ENCODE measurements at places on chromosomes 5 and 9. TPM values are rescaled to one million over a fixed set of nuclear protein-coding genes. Genes with fewer than 3 reads are reported as not detected.
A peak's percentile ranks its signal among the peaks of the same experiment; 100 is the strongest.

DNA sequence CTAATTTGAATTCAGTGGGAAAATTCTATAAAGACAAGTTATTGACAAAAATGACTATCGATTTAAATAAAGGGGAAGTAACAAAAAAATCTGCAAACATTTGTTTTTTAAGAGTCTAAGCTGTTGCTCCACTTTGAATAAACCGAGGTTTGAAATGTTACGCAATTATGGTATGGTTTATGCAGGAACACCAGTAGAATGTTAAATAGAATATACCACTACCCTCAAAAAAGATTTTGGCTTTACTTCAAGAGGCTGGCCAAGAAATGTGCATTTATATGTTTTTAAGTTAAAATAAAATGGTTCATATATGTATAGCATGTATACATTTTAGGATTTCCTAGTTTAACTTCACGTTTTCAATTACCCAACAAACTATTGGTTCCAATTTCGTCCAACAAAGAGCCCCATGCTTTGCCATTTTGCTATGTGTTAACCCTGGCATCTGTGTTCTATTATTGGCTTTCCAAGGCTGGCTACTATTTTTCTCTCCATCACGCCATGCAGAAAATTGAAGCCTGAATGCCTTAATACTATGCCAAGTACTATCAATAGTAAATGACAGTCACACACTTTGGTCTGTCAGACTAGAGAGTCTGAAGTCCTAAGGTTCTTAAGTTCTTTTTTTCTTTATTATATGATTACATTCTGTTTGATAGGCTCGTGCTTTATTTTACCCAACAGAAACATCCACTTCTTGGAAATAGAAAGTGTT lies 171.2 kb downstream of the BRINP1 start:
- H3K4me3 ChIP-seq, result no peak overlapping the region
- H3K27me3 ChIP-seq, result no peaks in the 10 kb centered on the region
- H3K27ac ChIP-seq, result no peak overlapping the region
- H3K36me3 ChIP-seq, result no peaks in the 10 kb centered on the region
- DNase-seq, result no peak

Gene SLCO6A1
- total RNA-seq, result not detected

Gene CAVIN4
- total RNA-seq, result 0.09 TPM

GRCh38 chr9:6845880-6846279 lies 88.1 kb downstream of the KDM4C start:
- DNase-seq, result no peak
- H3K4me1 ChIP-seq, result no peaks in the 10 kb centered on the region
- H3K27ac ChIP-seq, result no peak overlapping the region
- H3K4me3 ChIP-seq, result no peak overlapping the region

Gene CCNO
- total RNA-seq, result 7.6 TPM

Gene SH3RF2
- 11.7 TPM for total RNA-seq

GRCh38 chr9:109068764-109069163 lies 51.0 kb downstream of the TMEM245 start:
- H3K36me3 ChIP-seq, result peaks cover 4% of the 10 kb centered on the region
- no peak overlapping the region for H3K27ac ChIP-seq
- no peaks in the 10 kb centered on the region for H3K27me3 ChIP-seq
- H3K4me1 ChIP-seq, result no peaks in the 10 kb centered on the region
- H3K4me3 ChIP-seq, result no peak overlapping the region

Gene LYRM7
- total RNA-seq, result 2.3 TPM

Gene SLC6A18
- not detected for total RNA-seq

- no peak for DNase-seq
- H3K4me3 ChIP-seq, result no peak overlapping the region
- H3K36me3 ChIP-seq, result peaks cover 5% of the 10 kb centered on the region
- no peaks in the 10 kb centered on the region for H3K27me3 ChIP-seq
Observed at GRCh38 chr5:124650147-124650561, 96.3 kb downstream of the ZNF608 start.

Gene RCL1
- 11.3 TPM for total RNA-seq

DNA sequence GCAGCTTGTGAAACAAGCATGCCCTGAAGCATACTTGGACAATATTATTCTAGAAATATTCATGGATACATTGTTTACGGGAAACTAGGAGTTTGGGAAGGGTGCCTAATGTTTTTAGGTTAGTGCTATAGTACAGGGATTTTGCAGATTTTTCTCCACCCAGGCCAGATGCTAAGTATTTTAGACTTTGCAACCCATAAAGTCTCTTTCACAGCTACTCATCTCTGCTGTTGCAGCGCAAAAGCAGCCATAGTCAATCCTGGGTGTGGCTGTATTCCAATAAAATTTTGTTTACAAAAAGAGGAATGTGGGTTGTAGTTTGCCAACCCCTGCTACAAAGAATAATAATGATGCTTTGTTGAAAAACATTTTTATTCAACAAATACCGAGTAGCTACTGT lies 106.2 kb downstream of the CEMIP2 start:
- no peak overlapping the region for H3K4me3 ChIP-seq
- H3K27ac ChIP-seq, result no peak overlapping the region
- DNase-seq, result no peak
- no peaks in the 10 kb centered on the region for H3K36me3 ChIP-seq
- no peaks in the 10 kb centered on the region for H3K4me1 ChIP-seq

DNA sequence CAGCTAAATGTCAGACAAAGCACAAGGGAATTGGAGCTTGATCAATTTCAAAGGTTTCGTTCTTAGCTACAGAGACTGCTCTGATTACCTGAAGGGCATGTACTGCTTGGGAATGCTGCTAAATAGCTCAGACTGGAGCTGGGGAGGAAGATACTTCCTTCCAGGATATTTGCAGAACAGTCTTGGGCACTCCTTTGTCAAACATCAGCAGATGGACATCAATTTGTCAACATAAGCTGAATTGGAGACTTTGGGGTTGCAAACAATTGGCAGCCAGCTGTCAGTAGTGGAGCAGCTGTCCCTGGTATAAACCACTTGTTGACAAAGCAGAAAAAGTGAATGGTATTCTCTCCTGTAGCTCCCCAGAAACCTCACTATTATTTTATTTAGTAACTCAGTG lies 182.0 kb downstream of the CCDC192 start:
- no peak overlapping the region for H3K27ac ChIP-seq
- no peak for DNase-seq
- no peaks in the 10 kb centered on the region for H3K36me3 ChIP-seq
- H3K27me3 ChIP-seq, result no peaks in the 10 kb centered on the region
- no peak overlapping the region for H3K4me3 ChIP-seq

- H3K27me3 ChIP-seq, result no peaks in the 10 kb centered on the region
- no peak overlapping the region for H3K4me3 ChIP-seq
- no peak for DNase-seq
- H3K27ac ChIP-seq, result no peak overlapping the region
- no peaks in the 10 kb centered on the region for H3K4me1 ChIP-seq
- no peaks in the 10 kb centered on the region for H3K36me3 ChIP-seq
Observed at GRCh38 chr5:157874861-157875260, 15.9 kb upstream of the CLINT1 start.

Gene LOX
- 3.3 TPM for total RNA-seq

Gene ARRDC1
- 20.9 TPM for total RNA-seq

DNA sequence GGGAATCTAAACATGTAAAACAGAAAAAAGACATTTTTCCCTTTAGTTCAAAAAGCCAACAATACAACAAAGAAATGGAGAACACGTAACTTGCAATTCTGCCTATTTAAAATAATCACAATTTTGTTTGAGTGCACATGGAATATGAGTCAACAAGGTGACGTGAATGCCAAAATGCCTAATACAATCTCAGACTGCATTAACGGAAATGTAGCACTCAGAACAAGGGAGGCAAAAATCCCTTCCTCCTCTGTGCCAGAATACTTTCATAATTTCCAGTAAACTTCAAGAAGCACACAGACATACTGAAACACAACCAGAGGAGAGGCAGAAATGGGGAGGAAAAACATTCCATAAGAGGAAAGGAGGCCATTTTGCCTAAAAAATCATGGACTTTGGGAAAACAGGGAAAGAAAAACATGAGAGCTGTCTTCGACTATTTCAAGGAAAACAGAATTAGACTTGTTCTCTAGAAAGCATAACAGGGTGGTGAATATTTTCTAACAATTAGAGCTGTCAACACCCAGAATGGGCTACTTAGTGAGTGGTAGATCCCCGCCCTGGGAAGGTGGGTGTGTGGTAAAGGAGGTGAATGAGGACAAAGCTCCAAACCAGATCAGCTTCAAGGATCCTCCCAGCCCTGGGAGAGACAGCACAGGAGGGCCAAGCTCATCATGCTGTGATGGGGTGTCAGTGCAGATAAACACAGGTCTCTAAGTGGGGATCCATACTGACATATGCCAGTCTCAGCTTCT lies 48.2 kb downstream of the ABCA1 start:
- H3K4me3 ChIP-seq, result no peak overlapping the region
- H3K36me3 ChIP-seq, result no peaks in the 10 kb centered on the region
- DNase-seq, result no peak

GRCh38 chr9:126438741-126439401 lies 112.2 kb downstream of the MVB12B start:
- no peak overlapping the region for H3K27ac ChIP-seq
- no peak overlapping the region for H3K4me3 ChIP-seq
- no peaks in the 10 kb centered on the region for H3K27me3 ChIP-seq
- no peak for DNase-seq
- no peaks in the 10 kb centered on the region for H3K36me3 ChIP-seq

GRCh38 chr5:172788771-172789686 lies 18.0 kb upstream of the DUSP1 start:
- H3K27ac ChIP-seq, result peak overlapping the region; percentile 90
- no peaks in the 10 kb centered on the region for H3K4me1 ChIP-seq
- H3K36me3 ChIP-seq, result no peaks in the 10 kb centered on the region

DNA sequence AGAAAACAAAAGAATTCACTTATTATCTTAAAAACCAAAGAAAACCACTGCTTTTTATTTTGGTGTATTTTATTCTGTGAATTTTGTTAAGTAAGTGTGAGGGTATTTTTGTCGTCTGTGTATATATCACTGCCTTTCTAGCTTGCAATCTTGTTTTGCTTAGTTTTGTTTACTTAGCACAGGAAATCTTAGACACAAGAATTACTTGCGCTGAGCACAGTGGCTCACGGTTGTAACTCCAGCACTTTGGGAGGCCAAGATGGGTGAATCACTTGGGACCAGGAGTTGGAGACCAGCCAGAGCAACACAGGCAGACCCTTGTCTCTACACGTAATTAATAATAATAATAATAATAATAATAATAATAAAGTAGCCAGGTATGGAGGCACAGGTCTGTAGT lies 230.3 kb downstream of the PAPPA start:
- no peaks in the 10 kb centered on the region for H3K36me3 ChIP-seq
- H3K4me3 ChIP-seq, result no peak overlapping the region
- no peak for DNase-seq

- no peak for DNase-seq
- H3K4me3 ChIP-seq, result no peak overlapping the region
- H3K4me1 ChIP-seq, result no peaks in the 10 kb centered on the region
- H3K27ac ChIP-seq, result no peak overlapping the region
- no peaks in the 10 kb centered on the region for H3K27me3 ChIP-seq
Observed at GRCh38 chr5:50301756-50302155, 139.3 kb downstream of the EMB start.

DNA sequence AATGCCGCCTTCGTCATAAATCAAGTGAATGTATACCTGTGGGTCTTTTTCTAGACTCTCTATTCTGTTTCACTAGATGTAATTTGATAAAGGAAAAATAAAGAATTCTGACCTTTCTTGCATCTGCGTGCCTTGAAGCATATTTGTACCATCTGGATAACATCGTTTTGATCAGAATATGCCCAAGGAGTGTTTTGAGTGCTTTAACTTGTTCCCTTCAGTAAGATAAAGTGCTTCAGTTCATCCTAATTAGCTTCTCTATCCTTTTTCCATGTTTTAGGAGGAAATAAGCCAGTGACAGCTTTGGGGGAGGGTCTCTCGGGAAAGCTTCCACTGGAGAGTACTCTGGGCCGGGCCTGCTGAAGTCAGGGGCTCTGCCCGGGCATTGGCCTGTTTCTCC lies 113.5 kb upstream of the DAP start:
- H3K27ac ChIP-seq, result no peak overlapping the region
- no peaks in the 10 kb centered on the region for H3K27me3 ChIP-seq
- H3K36me3 ChIP-seq, result no peaks in the 10 kb centered on the region
- DNase-seq, result no peak
- H3K4me1 ChIP-seq, result no peaks in the 10 kb centered on the region
- no peak overlapping the region for H3K4me3 ChIP-seq

- no peak overlapping the region for H3K4me3 ChIP-seq
- DNase-seq, result no peak
- H3K36me3 ChIP-seq, result no peaks in the 10 kb centered on the region
- H3K4me1 ChIP-seq, result peaks cover 29% of the 10 kb centered on the region
Observed at GRCh38 chr9:109273869-109274268, 47.0 kb downstream of the EPB41L4B start.

Gene TIFAB
- total RNA-seq, result 0.12 TPM

Gene PCDHB3
- total RNA-seq, result 0.97 TPM

GRCh38 chr5:115594128-115595047 lies 7.9 kb downstream of the TICAM2 start:
- H3K27ac ChIP-seq, result no peak overlapping the region
- no peak overlapping the region for H3K4me3 ChIP-seq
- peaks cover 2% of the 10 kb centered on the region for H3K4me1 ChIP-seq
- no peaks in the 10 kb centered on the region for H3K27me3 ChIP-seq
- no peaks in the 10 kb centered on the region for H3K36me3 ChIP-seq
- no peak for DNase-seq

- H3K27me3 ChIP-seq, result no peaks in the 10 kb centered on the region
- no peak for DNase-seq
- H3K27ac ChIP-seq, result no peak overlapping the region
- H3K36me3 ChIP-seq, result no peaks in the 10 kb centered on the region
Observed at GRCh38 chr9:113475992-113476391, 12.5 kb downstream of the RGS3 start.

Gene CDKN2B-AS1
- total RNA-seq, result not detected

DNA sequence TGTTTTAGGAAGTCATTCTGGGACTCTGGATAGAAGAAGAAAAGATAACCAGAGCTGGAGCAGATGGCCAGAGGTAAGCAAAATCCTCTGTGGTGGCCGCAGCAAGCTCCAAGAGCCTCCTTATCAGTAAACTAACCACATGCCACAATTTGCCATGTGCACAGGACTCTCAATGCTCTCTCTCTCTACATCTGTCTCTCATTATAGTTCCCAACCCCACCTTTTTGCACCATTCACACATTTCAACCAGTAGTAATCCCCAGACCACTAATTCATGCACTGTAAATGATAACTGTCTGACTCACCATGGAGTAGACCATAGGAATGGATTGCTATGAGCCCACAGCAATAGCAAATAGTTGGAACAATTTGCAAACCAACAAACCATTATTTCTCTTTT lies 526.1 kb downstream of the TLR4 start:
- no peaks in the 10 kb centered on the region for H3K27me3 ChIP-seq
- no peaks in the 10 kb centered on the region for H3K36me3 ChIP-seq
- DNase-seq, result no peak
- H3K27ac ChIP-seq, result no peak overlapping the region
- no peaks in the 10 kb centered on the region for H3K4me1 ChIP-seq
